ENCODE measurements at places on chromosomes 3 and 15.

DNA sequence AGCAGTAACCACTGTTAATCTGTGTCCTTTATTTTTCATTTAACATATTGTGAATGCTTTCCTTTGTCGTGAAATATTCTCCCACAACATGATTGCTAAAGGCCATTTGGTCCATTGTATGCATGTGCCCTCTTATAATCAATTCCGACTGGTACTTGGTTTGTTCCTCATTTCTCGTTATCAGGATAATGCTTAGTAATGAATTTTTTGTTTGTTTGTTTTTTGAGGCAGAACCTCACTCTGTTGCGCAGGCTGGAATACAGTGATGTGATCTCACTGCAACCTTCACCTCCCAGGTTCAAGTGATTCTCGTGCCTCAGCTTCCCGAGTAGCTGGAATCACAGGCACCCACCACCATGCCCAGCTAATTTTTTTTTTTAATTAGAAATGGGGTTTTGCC lies 22.0 kb downstream of the SPATA12 start:
- DNase-seq, result no peak

DNA sequence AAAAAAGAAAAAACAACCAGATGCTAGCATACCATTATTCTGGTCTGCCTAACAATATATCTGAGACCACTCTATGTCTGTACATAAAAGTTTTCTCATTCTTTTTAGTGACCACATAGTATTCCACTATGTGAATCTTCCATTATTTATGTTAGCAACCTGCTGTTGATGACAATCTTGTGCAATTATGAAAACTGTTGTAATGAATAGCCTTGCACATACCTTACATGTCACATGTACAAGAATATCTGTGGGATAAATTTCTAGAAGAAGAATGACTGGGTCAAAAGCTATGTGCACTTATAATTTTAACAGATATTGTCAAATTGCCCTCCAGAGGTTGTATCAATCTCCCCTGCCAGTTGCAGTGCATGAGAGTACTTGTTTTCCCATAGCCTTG lies 62.5 kb downstream of the ARHGAP31 start:
- no peak for DNase-seq

GRCh38 chr3:184230603-184231528 lies 1.5 kb downstream of the VWA5B2 start:
- DNase-seq, result no peak

DNA sequence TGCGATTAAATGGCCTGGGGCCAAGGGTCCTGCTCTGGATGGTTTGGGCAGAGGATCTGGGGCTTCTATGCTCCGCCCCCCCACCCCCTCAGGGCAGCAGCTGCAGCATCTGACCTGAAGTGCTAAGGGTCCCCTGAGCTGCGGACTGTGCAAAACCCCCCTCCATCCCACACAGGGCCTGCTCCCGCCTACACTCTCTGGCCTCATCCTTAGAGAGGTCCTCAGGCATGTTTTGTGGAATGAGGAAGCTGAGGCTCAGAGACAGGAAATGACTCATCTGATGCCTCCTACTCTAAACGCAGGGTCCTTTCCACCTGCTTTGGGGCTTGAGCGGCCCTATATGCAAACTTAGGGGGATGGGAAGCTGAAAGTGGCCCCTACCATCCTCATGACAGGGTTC lies 59.5 kb upstream of the CTSH start:
- DNase-seq, result no peak

DNA sequence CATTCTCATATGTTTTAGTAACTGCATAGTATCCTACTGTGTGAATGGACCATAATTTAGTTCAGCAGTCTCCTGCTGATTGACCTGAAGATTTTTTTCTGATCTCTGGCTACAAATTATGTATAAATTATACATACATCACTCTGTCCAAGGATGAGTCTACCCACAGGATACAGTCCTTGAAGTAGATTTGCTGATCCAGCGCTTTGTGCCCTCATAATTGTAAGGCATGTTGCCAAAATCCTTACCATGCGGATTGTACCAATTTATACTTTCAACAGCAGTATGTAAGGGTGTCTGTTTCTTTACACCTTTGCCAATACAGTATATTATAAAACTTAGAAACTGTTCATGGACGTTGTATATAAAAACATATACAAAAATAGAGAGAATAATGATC lies 46.5 kb downstream of the ACAA1 start:
- DNase-seq, result no peak

GRCh38 chr15:29124581-29125381 lies 144.8 kb downstream of the NSMCE3 start:
- no peak for DNase-seq

DNA sequence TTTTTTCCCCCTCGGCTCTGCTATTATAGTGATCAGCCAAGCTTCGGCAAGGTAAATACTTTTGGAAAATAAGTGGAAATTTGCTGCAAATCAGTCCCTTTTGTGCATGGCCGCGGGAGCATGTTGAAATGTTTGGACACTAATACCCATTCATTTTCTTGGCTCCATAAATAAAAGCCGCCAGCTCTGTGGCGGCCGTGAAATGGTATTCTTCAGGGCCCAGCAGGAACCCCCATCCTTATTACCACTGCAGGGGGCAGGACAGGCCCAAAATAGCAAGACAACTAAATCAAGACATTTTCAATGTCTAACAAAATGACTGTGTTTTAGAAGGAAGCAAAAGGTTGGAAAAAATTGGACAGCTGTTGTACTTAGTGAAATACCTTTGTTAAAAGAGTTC lies 362.3 kb downstream of the NR2F2 start:
- no peak for DNase-seq

- DNase-seq, result no peak
Observed at GRCh38 chr3:33186524-33187367, 31.9 kb downstream of the SUSD5 start.

- DNase-seq, result no peak
Observed at GRCh38 chr3:130748981-130749380, 2.4 kb upstream of the PIK3R4 start.

DNA sequence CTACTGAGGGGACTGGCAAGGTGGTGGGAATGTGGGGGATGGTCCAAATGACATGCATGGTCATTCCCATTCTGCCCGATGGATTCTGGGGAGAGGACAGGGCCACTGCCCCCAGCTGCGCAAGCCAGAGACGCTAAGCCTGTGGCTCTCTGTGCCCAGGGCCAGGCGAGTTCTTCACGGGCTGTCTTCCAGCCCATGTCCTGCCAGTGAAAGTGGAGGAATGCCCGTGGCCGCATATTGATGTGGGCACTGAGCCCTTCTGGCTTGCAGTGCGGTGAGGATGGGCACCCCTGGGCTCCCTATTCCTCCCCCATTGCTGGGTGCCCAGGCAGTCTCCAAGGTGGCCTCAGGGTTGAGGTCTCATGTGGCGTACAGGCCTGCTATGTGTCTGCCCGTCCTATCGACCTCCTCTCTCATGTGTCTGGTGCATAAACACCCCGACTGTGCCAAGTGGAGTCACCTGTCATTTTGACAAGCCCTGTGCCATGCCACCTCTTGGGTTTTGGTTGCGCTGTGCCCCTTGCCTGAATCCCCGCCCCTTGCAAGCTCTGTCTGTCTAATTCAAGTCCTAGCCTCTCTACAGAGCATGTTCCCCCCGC lies 116.8 kb downstream of the TMEM266 start:
- no peak for DNase-seq

GRCh38 chr3:160200353-160200752 lies 24.9 kb upstream of the C3orf80 start:
- no peak for DNase-seq
